ENCODE measurements at places on chromosomes 5 and 9.

GRCh38 chr5:109987355-109987754, 297.6 kb downstream of the MAN2A1 start:
- DNase-seq, result no peak

- no peak for DNase-seq
Observed at GRCh38 chr5:179146277-179146676, 86.1 kb downstream of the ZNF354C start.

GRCh38 chr5:157770665-157771064, 27.2 kb downstream of the LSM11 start:
- DNase-seq, result no peak

DNA sequence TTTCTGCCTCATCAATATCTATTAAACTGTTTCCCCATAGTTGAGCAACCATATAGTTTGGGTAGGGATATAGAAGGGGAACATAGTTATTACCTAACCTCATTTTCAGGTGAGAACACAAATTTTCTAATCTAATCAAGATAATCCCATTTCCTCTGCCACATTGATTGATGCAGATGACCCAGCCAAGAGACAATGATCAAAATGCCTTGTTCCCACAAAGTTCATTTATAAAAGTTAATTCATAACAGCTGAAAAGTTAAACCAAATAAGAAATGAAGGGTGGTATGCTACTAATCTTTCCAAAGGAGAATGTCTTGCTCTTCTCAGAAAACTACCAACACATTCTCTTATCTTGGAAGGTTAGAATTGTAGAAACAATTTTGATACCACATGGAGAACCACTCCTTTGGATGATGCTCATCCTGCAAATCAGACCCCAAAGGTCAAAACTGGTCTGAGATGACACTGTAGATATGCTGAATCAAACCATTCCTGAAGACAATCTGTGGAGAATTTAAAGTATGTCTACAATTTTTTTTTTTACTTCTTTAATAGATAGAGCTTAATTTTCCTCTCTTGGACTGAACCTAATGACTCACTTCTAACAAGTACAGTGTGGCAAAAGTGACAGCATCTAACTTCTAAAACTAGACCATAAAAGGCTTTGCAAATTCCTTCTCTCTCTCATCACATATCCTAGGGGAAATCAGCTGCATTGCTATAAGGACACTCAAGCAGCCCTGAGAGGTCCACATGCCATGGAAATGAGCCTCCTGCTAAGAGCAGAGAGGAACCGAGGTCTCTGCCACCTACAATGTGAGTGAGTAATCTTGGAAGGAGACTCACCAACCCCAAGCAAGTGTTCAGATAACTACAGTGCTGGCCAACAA, 586.7 kb upstream of the TUSC1 start:
- no peak for DNase-seq

GRCh38 chr9:115209601-115210306, 91.8 kb upstream of the TNC start:
- DNase-seq, result no peak

GRCh38 chr9:100101608-100102007, 2.6 kb downstream of the INVS start:
- no peak for DNase-seq

DNA sequence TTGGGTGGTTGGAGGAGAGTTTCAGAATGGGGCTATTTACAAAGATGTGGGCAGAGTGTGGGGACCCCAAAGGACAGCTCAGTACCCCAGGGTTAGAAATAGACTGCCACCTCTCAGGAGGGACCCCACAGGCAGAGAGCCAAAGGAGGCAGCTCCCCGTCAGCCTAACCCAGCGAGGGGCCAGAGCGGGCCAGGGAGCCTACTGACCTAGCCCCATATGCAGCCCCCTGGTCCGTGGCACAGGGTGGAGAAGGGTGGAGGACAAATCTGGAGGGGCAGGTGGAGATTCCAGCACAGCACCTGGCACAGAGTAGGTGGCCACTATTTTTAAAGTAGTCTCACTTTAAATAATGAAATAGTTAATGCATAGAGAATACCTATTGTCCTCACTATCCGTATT, 67.2 kb upstream of the ANGPTL2 start:
- DNase-seq, result no peak

DNA sequence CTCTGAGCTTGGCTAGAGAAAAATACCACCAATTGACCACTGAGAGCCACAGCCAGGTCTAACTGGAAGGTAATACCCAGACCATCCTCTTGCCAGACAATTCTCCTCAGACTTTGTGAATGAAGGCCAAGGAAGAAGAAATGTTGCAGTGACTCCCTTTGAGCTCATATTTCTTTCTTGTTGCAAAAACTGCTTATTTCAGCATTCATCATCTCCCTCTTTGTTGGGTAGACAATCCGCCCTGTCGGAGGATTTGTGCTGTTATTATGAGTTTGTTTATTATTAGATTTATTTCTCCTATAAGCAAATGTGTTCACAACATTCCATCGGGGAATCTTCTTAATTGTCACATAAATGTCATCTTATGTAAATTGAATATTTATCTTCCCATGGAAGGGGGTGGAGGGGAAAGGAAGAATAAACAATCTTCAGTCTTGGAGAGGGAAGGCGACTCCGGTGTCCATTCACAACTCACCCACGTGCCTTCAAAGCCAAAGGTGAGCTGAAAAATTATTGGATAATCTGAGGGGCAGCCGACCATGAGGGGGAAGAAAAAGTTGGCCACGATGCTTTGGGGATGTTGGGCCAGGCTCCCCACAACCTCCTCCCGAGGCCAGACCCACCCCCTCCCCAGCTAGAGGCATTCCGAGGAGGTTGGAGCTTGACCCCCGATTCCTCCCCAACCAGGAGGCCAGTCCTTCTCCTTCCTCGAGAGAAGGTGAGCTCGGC, 1.8 kb upstream of the JADE2 start:
- DNase-seq, result no peak

DNA sequence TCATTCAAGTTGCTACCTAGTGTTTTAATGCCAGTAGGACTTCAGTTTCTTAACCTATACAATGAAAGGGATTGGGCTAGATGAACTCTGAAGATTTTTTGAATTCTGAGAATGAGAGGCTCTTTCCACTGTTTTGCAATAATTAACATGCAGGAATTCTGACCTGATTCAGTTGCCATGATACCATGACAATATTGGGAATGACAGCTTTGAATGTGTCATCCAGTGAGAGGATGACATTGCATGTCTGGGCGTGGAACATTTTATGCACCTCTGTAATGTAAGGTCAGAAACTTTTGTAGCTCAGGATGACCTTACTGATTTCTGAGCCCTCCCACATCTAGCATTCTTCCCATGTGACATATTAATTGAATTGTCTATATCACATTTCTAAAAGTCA, 30.6 kb upstream of the SPINK5 start:
- no peak for DNase-seq

DNA sequence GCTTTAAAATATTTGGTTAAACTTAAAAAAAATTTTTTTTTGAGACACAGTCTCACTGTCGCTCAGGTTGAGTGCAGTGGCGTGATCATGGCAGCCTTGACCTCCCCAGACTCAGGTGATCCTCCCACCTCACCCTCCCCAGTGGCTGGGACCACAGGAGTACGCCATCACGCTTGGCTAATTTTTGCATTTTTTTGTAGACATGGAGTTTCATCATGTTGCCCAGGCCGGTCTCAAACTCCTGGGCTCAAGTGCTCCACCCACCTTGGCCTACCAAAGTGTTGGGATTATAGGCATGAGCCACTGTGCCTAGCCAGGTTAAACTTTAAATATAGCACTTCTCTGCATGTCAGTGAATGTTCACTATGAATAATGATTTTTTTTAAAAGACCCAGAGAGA, 224.5 kb upstream of the RFX3 start:
- DNase-seq, result no peak

DNA sequence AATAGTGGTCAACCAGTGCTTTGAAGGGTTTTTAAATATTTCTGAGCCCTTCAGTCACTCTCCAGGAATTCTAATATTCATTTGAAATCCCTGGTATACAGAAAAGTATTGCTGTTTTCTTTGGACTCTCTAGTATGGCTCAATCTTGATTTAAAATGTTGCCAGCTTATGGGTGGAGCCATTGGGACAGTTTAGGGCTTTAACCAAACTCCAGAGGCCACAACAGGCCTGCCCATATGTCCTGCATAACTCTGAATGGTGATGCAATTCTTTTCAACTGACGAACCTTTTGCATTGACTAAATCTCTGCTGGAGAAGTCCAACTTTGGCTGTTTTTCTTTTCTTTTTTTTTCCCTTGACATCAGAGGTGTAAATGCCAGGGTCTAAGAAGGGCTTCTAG, 10.3 kb upstream of the ANKHD1 start:
- no peak for DNase-seq

DNA sequence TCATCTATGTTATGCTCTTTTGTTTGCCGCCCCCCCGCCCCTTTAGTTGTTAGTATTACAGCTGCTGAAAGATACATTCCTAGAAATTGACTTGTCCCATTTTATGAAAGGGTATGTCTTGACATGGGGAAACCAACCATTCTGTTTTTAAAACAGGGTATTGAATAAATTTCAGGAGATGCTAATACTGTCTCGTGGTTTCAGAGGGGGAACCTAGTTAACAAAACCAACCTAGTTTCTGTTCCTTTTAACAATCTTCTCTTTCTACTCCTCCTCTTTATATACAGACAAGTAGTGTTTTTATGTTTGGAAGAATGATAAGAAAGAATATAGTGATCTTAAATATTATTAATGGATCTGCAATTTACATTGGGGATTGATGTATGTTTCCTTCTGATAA, 3.5 kb downstream of the PIP5K1B start:
- no peak for DNase-seq

DNA sequence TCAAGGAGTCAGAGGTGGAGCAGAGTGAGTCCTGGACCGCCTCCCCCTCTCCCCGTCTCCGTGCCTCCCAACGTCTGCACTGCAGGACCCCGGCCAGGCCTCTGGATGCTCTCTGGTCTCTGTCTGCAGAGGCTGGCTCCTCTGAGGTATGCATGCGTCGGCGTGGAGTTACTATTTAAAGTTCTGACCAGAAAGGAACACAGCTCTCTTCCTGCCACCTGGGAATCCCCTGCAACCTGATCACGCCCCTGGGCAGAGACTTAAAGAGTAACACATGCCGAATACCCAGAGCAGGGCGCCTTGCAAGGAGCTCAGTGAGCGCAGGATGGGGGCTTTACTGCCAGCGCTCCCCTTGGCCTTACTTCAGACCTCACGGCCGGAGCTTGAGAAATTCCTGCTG, 16.0 kb downstream of the ANXA6 start:
- DNase-seq, result no peak

- DNase-seq, result no peak
Observed at GRCh38 chr5:125717209-125717608, 706.0 kb upstream of the GRAMD2B start.

GRCh38 chr5:174708476-174709207, 15.7 kb upstream of the MSX2 start:
- DNase-seq, result no peak

DNA sequence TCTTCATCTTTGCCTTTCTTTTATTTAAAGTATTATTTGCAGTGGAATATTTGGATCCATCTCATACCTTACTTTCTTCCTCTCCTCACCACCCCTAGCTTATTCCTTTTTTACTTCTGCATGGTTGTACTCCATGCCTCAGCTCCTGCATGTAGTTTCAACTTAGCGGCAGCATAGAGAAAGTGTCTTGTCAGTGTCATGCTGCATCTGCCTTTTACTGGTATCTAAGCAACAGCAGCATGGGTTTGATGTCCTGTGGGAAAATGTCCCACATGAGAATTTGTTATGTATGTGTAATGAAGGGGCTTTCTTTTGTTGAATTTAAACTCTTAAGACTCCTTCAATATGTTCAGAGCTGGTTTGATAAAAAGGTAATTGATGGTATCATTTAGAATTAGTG, 20.6 kb downstream of the TCERG1 start:
- no peak for DNase-seq

- no peak for DNase-seq
Observed at GRCh38 chr5:156481741-156482140, 154.8 kb downstream of the SGCD start.

DNA sequence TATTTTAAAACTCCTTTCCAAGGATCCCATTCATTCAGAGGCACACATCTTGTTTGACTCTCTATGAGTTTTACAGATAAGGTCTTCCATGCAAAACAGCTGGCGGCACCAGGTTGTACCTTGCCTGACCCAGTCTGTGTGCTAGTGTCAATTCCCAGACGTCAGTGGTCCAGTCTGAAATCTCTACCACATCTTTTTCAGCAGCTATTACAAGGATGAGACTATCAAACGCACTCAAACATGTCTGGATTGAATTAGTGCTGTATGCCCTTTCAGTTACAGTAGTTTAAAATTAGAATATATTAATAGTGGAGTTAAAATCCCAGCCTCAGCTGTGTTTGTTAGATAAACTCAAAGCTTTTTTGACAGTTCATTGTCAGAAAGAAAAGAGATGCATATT, 11.7 kb downstream of the CDC14B start:
- DNase-seq, result no peak

DNA sequence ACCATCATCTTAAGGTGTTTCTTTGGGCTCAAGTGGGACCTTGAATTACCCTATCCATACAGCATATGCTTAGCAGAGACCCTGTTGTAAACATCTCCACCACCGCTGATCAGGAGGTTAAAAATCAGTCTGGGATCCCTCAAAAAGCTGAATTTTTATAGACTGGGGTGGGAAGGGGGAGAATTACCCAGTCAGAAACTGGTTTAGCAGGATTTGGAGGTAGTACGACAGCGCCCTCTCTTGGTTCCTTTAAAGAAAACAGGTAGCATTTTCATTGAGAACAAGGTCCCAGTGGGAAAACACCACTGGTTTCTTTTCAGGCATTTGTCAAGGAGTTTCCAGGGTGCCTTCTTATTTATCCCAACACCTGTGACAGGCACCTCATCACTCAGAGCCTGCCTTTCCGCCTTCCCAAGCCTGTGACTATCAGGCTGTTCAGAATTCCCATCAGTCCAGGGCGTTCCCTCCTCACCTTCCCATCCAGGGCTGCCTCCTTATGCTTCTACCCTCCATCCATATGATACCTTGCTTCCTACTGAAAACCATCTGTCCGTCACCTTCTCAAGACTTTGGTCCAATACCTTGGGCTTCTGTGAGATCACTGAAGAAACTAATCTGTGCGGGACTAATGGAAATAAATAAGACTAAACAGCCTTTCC, 203.8 kb upstream of the RAI14 start:
- no peak for DNase-seq

DNA sequence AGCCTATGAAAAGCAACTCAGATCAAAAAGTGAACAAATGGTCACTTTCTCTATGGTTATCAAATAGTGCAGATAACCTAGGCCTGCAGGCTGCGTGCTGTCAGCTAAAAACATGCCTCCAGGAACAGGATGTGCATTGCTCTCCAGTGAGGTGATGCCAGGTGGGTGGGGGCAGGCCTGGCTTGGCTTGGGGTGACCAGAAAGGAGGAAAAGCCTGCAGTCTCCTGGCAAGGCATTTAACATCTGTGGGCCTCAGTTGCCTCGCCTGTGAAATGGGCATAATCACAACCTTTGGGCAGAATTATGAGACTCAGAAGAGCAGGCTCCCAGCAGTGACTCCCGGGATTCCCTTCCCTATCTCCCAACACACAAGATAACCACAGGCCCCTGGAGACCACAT, 135.9 kb downstream of the COL23A1 start:
- DNase-seq, result no peak

GRCh38 chr9:130665029-130665430, 636 bp downstream of the PRDM12 start:
- DNase-seq, result no peak

GRCh38 chr5:98170994-98171393, 602.5 kb upstream of the RGMB start:
- no peak for DNase-seq

GRCh38 chr9:85944672-85945071, 3.7 kb downstream of the NAA35 start:
- no peak for DNase-seq

Data from posterior cingulate gyrus (tissue), 11 donors.